ENCODE measurements at places on chromosomes 3 and 15.

DNA sequence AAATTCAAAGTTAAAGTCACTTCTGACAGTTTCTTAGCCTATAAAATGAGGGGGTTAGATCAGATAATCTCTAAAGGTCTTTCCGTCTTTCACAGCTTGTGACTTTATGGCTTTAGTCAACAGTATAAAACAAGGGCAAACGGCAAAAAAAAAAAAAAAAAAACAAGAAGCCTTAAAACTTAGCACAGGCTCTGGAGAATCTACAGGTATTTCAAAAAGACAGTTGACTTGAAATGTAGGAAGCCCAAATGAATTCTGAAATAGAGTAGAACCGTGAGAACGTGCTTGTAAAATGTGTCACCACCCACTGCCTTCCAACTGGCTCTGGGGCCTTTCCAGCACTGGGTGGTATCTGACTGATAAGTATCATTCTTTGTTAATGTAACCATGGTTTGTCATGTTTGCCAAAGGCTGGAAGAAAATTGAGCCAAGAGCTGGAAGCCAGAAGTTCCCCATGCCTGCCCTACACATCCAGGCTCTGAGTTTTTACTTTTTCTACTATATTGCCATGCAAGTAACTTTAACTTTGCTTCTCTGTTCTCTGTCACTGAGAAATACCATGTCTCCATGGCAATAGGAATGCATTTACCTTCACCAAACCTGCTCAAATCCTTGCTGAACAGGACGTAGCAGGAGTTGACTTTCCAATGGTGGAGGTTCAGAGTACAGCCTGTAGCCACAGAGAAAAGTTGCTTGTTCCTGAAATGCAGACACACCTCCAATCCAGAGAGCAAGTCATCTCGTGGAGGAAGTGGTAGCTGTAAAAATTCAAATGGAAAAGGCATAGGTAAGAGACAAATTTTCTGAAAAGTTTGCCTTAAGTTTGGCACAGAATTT is 35.8 kb upstream of the THSD4 start:
- DNase-seq = no peak

- no peak for DNase-seq
These were observed 25.4 kb downstream of the CYP8B1 start for GRCh38 chr3:42850263-42850662.

DNA sequence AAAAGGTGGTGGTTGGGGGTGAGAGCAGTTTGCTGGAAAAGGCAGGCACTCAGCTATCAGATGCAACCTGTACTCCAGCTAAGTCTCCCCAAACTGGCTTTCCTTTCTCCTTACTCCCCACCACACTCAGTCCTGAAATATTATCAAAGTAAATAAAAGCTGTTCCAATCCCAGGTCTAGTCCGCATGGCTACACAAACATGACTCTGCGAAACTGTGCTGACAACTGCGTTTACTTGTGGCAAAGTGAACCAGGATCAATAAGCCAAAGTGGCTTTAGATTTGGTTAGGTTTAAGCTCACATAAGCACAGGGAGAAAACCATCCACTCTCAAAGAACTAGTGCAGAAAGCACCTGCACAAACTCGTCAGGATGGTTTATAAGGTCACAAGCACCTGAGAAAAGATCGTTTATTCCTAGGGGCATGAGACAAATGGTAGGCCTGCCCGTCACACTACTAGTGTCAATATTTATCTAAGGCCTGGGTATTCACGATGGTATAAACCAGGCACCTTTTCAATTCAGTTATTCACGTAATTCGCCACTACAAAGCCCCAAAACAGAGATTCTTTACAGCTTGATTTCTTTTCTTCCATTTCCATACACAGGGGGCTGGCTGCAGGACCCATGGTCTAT is 25.3 kb downstream of the LRIG1 start:
- no peak for DNase-seq

GRCh38 chr3:178244733-178245709 is 291.2 kb upstream of the KCNMB2 start:
- no peak for DNase-seq

- DNase-seq = no peak
These were observed 6.9 kb downstream of the NIPA2 start for GRCh38 chr15:22845289-22845900.

- no peak for DNase-seq
These were observed 42.4 kb downstream of the TIGIT start for GRCh38 chr3:114336122-114336697.

DNA sequence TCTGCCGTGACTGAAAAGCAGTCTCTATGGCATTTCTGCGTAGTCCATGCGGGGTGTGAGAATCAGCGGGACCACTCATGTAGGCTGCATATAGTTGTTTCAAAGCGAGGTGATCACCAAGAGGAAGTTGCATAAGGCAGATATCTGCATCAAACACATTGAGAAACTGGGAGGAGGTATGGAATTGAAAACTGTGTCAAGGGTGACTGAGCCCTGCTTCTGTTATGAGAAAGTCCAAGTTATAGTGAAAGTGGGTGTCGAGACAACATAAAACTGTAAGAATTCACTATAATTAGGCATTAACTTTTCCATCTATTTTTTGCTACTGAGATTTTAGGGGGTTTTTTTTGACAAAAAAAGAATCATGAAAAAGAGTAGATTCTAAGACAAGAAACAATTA is 109.3 kb downstream of the ZIC1 start:
- DNase-seq = no peak

- no peak for DNase-seq
These were observed 5.9 kb downstream of the ARHGEF3 start for GRCh38 chr3:56795829-56796185.

- DNase-seq = no peak
These were observed 589 bp downstream of the NEIL1 start for GRCh38 chr15:75347222-75348033.

Measured in epithelial cell of proximal tubule (primary cell).